ENCODE measurements at places on chromosomes 6 and 20.

GRCh38 chr6:110980227-110980626, 1.6 kb upstream of the RPF2 start:
- no peak for DNase-seq

GRCh38 chr6:636488-636887, 20.4 kb downstream of the HUS1B start:
- no peak for DNase-seq

DNA sequence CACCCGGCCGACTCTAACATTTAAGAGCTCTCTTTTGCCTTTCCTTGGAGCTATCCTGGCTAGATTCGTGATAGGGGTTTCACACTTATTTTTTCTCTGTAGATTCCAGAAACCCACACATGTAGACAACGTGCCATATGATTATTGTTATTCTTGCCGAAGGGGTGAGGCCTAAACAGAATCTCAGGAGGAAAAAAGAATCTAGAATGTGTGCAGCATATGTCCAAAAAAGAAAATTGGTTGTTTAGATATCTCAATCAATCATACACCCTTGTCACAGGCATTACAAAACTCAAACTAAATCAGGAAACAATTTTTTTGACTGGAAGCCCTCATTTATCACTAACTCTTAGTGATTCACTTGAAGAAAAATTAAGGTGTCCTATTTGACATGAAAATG, 66.9 kb upstream of the TGM3 start:
- no peak for DNase-seq

- no peak for DNase-seq
These were observed 26.3 kb downstream of the SPDEF start for GRCh38 chr6:34529665-34530327.

DNA sequence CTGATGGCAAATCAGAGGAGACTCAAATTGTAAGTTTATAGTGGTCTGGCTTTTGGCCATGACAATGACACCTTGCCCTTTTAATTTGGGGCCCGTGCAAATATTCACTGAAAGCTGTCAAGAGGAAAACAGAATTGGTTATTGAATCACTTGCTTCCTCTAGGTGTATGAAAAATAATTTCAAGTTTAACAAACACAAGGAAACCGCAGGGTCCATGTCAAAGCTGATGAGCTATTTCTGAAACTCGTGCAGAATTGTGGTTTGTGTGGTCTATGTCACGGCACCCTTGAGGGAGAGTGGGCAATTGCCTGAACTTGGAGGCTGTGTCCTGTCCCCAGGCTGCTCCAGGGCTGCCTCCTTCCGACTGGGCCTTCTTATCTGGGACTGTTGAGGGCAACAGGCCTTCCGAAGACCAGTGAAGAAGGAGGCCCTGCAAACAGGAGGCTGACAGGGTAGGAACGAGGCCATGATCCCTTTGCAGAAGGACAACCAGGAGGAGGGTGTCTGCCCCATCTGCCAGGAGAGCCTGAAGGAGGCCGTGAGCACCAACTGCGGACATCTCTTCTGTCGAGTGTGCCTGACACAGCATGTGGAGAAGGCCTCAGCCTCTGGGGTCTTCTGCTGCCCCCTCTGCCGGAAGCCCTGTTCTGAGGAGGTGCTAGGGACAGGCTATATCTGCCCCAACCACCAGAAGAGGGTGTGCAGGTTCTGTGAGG, 788 bp downstream of the TRIM40 start:
- DNase-seq: no peak

DNA sequence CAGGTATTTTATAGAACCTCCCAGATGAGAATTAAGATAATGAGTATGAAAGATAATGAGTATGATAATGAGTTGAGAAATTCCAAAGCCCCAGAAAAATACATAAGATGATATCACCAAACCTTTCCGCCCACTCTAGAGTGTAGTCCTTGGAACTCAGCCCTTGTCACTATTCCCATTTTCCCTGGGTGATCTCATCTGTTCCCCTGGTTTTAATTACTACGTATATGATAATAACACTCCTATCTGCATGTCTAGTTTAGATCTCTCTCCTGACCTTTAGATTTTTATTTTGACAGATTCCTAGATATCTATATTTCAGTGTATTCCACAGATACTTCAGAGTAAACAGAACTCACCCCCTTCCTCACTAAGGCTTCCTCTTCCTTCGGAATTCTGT, 51.0 kb upstream of the ASIP start:
- DNase-seq: no peak
